SK-N-MC (cell line): ENCODE measurements at places on chromosomes 11 and 22.

DNA sequence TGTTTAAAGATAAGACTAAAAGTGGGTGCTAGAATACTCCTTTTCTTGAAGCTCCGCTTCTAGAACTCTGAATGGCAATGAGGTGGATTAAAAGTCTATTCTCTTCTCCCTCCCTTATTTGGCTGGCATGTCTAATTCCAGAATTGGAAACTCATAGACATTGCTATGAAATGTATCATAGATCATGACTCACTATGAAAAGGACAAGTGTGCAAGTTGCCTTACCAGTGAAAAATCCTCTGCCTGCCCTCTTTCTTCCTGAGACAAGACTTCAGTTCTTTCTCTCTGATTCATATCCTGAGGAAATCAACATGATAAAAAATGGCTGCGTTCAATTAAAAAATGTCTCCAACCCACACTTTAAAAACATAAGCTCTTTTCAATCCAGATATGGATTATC, 73.2 kb upstream of the BLID start:
- no peak for DNase-seq

DNA sequence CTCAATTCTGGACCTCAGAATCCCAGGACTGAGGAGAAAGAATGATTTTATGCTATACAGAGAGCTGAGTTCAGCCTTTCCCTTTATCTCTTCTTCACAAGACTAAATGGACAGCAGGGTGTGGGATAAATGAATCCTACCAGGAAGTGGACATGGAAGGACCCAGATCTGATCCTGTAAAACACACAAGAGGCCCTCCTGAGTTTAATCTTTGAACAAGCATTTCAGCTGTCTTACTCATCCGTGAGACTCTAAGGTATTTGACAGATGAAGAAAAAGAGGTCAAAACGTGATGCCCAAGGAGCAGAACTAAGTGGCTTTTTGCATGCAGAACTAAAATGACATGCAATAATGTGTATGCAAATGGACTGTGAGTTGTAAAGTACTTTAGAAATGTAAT, 511.3 kb downstream of the DLG2 start:
- no peak for DNase-seq

DNA sequence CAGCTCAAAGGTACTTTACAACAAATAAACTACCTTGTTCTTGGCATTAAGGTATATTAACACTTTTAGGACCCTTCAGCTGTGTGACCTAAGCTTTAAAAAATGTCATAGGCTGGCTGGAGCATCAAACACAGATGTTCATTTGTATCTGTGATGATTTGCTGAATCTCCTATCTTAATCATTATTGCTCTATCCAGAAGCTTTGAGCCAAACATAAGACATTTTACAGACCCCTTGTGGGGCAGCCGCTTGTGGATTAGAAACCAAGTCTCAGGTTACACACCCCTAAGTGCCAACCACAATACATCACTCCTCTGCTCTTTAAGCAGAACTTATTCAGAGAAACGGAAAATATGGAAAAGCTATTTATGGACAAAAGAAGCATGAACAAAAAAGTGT, 394.2 kb upstream of the CCDC90B start:
- no peak for DNase-seq

DNA sequence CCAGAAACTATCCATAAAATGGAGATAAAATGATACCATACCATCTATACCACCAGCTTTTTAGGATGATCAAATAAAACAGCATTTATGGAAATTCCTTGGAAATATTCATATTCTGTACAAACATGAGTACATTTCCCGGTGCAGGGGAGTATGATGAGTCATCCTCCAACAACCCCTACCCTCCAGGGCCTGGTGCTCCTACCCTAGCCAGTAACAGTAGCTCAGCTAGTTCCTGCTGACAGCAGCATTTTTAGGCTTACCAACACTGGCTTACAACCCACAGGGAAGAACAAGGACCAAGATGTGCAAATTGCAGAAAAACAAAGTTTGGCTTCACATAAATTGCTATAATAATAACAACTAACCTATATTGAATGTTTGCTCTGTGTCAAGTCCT, 406.2 kb upstream of the CADM1 start:
- DNase-seq = no peak

GRCh38 chr22:43823353-43823908, 11.3 kb upstream of the EFCAB6 start:
- DNase-seq = no peak

- DNase-seq = no peak
Measured at GRCh38 chr11:38282718-38283117, 1684.7 kb upstream of the RAG2 start.

DNA sequence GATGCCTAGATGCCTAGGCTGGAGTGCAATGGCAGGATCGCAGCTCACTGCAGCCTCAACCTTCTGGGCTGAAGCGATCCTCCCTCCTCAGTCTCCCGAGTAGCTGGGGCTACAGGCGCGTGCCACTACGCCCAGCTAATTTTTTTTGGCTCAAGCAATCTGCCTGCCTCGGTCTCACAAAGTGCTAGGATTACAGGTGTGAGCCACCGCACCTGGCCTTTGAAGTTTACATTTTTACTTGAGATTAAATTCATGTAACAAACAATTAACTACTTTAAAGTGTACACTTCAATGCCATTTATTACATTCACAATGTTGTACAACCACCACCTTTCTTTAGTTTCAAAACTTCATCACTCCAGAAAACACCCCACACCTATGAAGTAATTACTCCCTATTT, 3.5 kb upstream of the FOSL1 start:
- DNase-seq = no peak

- no peak for DNase-seq
Measured at GRCh38 chr11:76617553-76618265, 52.8 kb downstream of the LRRC32 start.
